ENCODE measurements at places on chromosomes 1 and 21.

DNA sequence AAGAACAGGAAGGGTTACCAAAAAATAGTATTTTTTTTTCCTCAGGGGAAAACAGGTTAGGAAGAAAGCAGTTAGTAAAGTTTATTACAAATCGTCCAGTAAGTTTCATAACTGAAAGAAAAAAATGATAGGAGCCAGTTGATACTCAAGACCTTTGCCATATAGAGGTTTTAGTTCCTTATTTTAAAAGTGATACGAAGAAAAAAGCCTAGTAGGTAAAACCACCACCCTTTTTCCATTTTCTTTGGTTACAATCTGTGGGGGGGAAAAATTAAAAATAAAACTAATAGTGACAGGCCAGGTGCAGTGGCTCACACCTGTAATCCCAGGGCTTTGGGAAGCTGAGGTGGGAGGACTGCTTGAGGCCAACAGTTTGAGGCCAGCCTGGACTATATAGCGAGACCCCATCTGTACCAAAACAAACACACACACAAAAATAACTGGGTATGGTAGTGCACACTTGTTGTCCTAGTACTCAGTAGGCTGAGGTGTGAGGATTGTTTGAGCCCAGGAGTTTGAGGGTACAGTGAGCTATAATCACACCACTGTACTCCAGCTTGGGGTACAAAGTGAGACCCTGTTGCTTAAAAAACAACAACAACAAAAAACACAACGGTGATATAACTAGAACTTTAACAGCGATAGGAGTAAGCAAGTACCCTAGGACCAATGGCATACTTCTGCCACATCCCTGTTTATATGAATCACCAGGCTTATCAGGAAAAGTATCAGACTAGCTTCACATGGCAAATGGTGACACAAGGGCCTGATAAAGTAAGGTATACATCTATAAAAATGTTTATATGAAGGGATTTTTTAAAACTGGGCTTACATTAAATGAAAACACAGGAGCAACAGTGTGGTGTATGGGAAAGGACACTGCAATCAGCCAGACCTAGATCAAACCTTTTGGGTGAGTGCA is 5.4 kb downstream of the TMEM59 start:
- DNase-seq = peak; percentile 30

DNA sequence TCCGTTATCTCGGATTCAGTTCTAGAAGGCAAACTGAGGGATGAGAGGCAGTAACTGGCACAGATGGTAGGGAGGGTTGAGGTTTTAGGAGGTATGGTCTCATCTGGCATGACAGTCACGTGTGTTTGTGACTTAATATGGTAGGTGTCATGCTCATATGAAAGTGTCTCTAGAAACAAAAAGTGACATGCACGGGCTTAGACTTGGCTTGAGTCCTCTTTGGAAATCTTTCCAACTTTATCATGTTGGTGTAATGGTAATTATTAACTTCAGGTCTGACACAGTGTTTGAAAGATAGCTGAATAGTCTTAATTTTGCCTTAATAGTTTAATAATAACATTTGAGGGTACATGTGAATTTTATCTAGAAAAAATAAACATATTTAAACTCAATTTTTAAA is 218.1 kb downstream of the FMN2 start:
- no peak for DNase-seq

DNA sequence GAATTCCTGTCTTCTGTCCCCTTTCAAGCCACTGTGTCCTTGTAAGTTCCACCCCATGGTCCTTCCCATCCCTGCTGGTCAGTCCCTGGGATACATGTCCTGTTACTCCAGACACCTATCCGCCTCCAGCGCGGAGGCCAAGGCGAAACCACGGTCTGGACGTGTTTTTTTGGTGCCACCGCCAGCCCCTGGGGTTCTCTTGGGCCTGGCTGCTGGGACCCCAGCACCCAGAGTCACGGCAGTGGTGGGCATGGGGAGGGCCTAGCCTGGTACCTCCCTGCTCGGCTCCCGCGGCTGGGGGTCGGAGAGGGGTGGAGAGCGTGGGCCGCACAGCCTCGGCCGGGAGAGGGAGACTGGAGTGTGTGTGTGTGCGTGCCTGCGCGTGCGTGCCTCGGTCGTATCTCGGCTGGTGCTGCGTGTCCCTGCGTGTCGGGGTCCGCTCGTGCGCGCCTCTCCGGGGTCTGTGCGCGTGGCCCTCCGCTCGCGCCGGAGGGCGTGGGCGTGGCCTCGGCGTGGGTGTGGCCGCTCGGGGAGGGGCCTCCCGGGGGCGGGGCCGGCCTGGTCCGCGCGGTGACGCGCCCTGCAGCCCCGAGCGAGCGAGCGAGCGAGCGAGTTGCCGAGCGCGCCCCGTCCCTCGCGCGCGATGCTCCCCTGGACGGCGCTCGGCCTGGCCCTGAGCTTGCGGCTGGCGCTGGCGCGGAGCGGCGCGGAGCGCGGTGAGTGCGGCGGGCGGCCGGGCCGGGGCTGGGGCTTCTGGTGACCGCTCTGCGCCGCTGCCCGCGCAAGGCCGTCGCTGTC is at the start of gene VWA1:
Gene VWA1 (plus strand): TSS at position 585 of the 798 bp plus-strand sequence. CDS start 59 bp downstream, at position 644.
- DNase-seq = peak; percentile 79

DNA sequence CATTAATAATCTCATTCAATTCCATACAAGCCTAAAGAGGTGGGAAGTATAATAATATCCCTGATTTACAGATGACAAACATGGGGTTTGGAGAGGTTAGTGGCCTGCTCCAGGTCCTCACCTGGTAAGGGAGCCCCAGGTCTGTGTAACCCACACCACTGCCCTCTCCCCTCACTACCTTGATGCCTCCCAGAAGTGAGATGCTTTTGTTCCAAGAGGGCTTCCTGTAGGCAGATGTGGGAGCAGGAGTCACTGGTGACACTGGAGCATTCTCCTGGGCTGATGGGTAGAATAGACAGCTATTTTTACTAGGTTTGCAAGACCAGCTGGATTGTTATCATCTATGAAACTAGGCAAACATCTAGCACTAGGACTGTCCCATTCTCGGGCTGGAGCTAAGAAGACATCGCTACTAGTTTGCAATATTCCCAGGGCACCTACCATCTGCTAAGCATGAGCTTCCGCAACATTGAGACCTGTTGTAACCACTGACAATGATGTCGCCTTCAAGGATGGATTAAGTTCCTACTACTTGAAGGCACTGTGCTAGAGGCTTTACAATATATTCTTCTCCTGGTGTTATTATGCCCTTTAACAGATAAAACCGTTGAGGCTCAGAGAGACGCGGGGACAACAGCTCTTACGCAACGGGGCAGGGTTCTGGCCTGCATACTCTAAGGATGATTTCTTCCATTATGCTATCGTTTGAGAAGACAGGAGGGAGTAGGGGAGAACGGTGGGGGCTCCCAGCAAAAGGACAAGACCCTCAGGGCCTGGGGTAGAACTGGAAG is 35.0 kb downstream of the BATF3 start:
- DNase-seq = no peak

DNA sequence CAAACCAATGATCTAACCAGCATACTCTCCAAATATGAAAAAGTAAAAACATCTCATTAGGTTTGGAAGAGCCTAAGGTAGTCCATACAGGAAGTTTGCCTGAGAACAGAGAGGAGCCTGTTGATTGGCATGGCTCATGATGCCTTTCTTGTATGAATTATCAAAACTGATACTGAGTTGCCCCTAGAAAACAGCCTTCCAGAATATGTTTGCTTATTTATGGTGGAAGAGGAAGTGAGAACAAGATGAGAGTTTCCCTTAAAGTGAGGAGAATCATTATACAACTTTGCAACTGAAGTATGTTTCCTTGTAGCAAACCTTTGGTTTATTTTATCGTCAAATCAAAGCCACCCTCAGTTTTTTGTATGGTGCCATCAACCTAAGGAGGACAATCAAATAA is 23.8 kb upstream of the KIAA1614 start:
- DNase-seq = no peak

Data from hematopoietic multipotent progenitor cell treated with erythropoietin and hydrocortisone succinate and interleukin-3 and kit ligand, for 4 days (in vitro differentiated cells).